ENCODE measurements at places on chromosomes 5 and 9. TPM values are rescaled to one million over a fixed set of nuclear protein-coding genes. Genes with fewer than 3 reads are reported as not detected.

Gene PCDHGB5
- not detected for total RNA-seq

Gene CDH12
- total RNA-seq = 0.20 TPM

Gene ITK
- not detected for total RNA-seq

Gene RGS3
- 84.9 TPM for total RNA-seq

Gene KCTD16
- total RNA-seq = not detected

Gene TMEM252
- not detected for total RNA-seq

Gene RFESD
- total RNA-seq = 1.6 TPM

Gene ANKRD55
- not detected for total RNA-seq

Gene BAAT
- not detected for total RNA-seq

Gene ITGA2
- total RNA-seq = 30.1 TPM

Gene MTAP
- total RNA-seq = 43.4 TPM

Gene BTNL3
- not detected for total RNA-seq

Gene DRD1
- 0.57 TPM for total RNA-seq

Gene ENTREP1
- not detected for total RNA-seq

Gene ALDH1B1
- total RNA-seq = 34.7 TPM

Gene PCDHGB4
- total RNA-seq = not detected

Gene TGFBI
- total RNA-seq = 744 TPM

Gene IRGM
- total RNA-seq = not detected

Gene CCIN
- total RNA-seq = not detected

Gene IL9
- not detected for total RNA-seq

Gene ASS1
- 4.0 TPM for total RNA-seq

Gene LIX1
- not detected for total RNA-seq

Gene ADGRD2
- total RNA-seq = not detected

Gene EIF4EBP3
- not detected for total RNA-seq

Gene SLC25A2
- total RNA-seq = 0.05 TPM

Gene HAPLN1
- total RNA-seq = 0.20 TPM

Gene RABEPK
- total RNA-seq = 36.6 TPM

Gene TEX48
- not detected for total RNA-seq

Gene DMRT3
- not detected for total RNA-seq

Gene ORM2
- total RNA-seq = not detected

Gene KCNIP1
- total RNA-seq = 0.27 TPM

Gene ZFP2
- total RNA-seq = not detected

Gene RASGRF2
- 1.8 TPM for total RNA-seq

Gene IFNA8
- total RNA-seq = not detected

Gene ISOC1
- total RNA-seq = 21.0 TPM

Gene PKD2L2
- 0.17 TPM for total RNA-seq

Gene FAM193B
- total RNA-seq = 5.9 TPM

Gene FGF1
- 2.4 TPM for total RNA-seq

Gene LVRN
- total RNA-seq = not detected

Gene PCDHGB3
- total RNA-seq = 0.54 TPM

Gene FYB1
- total RNA-seq = not detected

Gene MEGF10
- total RNA-seq = 0.71 TPM

Gene ACER2
- 0.96 TPM for total RNA-seq

Gene GRM6
- not detected for total RNA-seq

Gene PTAR1
- total RNA-seq = 42.4 TPM

Gene IFNE
- total RNA-seq = 0.57 TPM

Gene SLC25A25
- total RNA-seq = 19.8 TPM

Gene PCDHA13
- total RNA-seq = not detected

Gene F12
- 1.7 TPM for total RNA-seq
